ENCODE measurements at places on chromosomes 2 and 18.

DNA sequence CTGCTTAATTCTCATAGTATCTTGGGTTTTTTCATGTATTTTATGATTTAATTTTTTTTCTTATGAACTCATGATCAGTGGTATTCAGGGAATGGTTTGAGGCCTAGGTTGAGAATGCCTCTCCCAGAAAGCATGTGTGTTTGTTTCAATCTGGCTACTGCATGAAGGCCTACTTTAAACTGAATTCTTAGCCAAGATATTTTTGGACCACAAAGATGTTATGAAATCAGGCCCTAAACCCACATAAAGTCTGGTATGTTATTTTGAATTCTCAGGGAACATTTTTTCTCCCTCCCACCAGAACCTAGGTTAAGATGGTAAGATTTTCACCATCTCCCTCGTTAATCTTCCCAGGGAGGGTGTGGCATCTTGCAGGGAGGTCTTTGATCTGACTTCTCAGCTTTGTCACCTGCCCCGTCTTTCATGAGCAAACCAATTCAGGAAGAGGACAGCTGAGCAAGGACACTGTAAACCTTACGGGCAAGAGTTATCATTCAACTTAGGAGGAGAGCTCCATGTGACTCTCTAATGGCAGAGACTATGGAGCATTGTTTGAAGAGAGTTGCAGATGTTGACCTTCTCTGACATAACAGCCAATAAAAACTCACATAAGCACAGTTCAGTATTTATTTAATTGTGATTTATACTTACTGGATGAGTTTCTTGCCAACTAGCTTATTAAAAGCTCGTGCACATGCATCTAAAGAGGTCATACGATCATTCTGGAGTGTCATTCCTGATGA is 21.3 kb upstream of the ACKR3 start:
- peak; percentile 91 for DNase-seq

- DNase-seq, result peak; percentile 38
These were observed 48.1 kb upstream of the CNOT11 start for GRCh38 chr2:101204400-101205115.

DNA sequence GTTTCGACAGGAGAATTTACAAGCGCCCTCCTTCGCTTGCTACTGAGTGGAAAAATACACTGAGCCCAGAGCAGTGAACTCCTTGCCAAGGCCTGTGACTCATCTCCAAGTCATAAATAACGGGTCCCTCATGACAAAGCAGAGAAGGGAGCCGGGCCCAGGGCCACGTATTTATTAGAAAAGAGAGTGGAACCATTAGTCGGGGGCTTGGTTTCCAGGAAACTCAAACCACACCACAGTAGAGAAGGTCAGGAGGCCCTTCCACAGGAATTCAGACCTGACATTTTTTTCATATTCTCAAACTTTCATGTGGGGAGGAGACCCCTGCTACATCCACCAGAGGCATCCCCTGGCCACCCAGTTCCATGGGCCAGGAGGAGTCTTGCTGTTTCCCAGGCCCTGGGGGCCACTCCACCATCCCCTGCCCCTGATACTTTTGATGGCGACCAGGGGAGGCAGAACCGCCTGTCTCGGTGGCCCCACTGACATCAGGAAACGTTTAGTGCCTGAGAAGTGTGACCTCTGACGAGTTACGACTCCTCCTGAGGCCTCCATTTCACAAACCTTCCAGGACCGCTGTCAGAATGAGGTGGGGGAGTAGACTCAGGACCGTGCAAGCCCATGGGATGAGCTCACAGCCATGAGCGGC is 289.7 kb downstream of the DYSF start:
- peak; percentile 98 for DNase-seq

DNA sequence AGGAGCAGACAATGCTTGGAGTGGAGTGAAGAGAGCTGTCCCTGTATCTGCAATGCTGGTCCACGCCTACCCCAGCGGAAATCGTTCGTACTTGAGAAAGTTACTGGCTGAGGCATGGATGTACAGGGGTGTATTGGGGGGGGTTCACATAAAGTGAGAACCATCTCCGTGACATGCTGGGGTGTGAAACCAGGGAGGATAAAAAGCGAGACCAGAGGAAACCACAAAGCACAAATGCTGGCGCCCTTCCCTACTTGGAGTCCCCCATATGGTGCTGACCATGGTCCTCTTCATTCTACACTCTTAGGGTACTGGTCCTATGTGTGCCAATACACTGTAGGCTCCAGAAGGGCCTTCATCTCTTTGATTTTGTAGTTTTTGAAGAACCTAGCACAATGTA is 244.1 kb downstream of the L3MBTL4 start:
- DNase-seq, result no peak

DNA sequence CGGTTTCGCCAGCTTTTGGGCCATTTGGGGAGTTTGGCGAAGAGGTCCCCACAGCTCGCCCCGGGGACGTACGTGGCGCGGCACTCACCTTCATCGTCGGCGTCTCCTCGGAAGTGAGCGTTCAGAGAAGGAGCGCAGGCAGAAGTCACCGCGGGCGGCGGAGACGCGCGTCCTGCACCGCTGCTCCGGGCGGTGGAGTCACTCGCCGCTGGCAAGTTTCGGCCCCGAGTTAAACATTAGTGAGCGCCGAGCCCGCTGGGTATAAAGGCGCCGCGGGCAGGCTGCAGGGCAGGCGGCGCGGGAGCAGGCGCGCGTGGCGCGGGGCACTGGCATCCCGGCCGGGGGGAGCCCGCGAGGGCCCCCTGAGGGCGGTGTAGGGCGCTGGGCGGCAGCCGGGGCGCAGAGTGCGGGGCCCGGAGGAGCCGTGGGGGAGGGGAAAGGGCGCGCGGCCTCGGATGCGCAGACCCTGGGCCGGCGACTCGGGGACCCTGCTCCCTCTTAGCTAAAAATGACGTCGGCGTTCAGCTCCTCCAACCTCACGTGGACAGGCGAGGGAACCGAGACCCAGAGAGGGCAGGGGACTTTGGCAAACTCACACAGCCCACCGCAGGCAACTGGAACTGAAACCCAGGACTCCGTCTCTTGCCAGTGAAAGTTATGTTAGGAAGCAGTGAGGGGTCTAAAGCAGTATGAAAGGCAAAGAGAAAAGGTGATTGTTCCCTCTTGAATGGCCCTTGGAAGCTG is at the start of gene DPP4:
Gene DPP4, minus strand, starts transcription at position 328 of the 744 bp plus-strand sequence. Its CDS starts 234 bp downstream, at position 94.
- no peak for DNase-seq

DNA sequence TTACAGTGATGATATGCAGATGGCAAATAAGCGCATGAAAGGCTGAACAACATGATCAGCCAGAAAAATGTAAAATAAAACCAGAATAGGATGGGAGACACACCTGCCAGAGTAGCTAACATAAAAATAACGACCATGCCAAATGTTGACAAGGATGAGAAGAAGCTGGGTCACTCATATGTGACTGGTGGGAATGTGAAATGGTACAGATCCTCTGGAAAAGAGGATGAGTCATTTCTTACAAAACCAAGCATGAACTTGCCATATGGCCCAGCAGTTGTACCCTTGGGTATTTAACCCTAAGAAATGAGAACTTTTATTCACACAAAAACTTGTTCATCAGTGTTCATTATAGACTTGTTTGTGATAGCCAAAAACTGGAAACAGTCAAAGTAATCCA is 143.8 kb downstream of the SH3BP4 start:
- DNase-seq, result peak; percentile 14

- no peak for DNase-seq
These were observed 9.3 kb downstream of the NOSTRIN start for GRCh38 chr2:168811696-168812095.

DNA sequence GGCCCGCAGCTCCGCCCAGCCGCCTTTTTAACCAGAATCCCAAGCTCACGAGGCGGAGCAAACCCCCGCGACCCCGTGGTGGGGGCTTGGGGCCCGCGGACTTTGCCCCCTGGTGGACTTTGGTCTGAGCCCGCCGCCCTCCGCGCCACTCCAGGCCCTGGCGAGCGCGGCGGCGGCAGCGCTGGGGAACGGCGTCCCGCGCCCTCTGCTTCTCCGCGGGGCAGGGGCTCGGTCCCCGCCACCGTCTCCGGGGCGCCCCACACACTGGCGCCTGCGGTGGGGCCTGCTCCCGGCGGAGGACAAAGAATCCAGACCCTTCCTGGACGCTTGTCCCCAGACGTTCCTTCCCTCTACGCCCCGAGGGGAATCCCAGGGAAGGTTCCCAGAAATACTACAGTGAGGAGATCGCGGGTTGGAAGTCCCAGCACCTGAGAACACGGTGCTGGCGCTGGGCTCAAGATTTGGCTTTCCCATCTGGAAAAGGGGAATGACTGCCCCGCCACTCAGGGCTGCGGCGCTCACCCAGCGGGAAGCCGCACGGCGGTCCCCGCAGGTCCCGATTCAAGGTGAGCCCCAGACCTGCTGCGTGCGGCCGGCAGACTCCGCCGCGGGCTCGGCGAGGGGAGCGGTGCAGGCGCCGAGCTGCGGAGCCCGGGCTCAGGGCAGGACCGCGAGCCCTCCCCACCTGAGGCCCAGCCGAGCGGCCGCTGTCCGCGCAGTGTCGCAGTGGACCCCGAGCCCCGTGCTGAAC is at the start of gene HAAO:
Gene HAAO, minus strand, starts transcription at position 1 of the 751 bp plus-strand sequence. CDS start 47 bp downstream, outside the sequence.
- DNase-seq, result no peak

DNA sequence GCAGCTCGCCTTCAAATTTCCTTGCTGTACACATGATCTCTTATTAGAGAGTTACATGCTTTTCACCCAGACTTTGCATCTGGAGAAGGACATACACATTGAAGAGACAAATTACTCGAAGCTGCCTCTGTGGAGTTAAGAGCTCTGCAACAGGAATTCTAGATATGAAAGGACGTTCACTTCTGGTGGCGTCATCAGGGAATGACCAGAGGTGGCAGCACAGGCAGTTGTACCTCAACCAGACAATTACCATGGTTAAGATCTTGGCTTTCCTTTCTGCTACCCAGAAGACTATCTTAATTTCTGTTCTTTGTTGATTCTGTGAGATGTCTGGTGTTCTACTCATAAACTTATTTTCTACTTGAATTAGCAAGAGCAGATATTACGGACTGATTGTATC is 39.1 kb upstream of the MC4R start:
- DNase-seq, result peak; percentile 7

- DNase-seq, result no peak
These were observed 271.0 kb upstream of the GALNT5 start for GRCh38 chr2:156986339-156986988.

DNA sequence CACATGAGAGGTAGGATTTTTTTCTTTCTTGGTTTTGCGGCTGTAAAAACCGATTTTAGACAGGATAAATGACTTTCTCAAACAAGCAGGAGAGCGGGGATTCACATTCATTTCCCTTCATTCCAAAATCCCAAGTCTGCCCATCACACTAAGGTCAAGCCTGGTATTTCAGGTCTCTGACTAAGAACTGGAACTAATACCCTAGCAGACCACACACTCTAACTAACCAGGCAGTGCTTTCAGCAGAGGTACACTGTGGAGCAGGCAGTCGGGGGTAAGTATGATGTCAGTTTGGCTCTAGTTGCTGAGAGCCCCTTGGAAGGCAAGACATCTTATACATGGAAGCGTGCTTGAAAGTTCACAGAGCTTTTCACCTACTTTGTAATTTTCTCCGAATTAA is 128.1 kb upstream of the LHCGR start:
- peak; percentile 9 for DNase-seq

- DNase-seq, result peak; percentile 94
These were observed 30.1 kb downstream of the MBP start for GRCh38 chr18:77102259-77103040.

- DNase-seq, result no peak
These were observed 52.4 kb downstream of the TNS1 start for GRCh38 chr2:217950401-217950871.

GRCh38 chr2:240255811-240256703 is 115.6 kb upstream of the OTOS start:
- DNase-seq, result no peak

DNA sequence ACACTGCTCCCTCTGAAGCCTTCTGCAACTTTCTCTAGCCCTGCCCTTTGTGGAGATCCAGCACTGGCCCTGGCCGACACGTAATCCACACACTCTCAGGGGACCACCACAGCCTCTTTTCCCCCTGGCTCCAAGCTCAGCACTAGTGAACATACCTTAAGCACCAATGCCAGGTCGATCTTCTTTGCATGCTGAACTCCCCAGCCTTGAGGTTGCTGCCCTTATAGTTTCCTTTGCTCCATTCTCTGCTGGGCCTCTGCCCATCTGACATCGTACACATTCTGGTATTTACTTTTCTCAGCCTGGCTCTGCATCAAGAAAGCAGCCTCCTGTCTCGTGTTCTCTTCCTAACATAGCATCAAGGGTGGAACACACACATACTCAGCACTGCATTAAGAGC is 361.5 kb downstream of the LPIN1 start:
- DNase-seq, result peak; percentile 83

- no peak for DNase-seq
These were observed 8.1 kb upstream of the CCL20 start for GRCh38 chr2:227805578-227805977.

DNA sequence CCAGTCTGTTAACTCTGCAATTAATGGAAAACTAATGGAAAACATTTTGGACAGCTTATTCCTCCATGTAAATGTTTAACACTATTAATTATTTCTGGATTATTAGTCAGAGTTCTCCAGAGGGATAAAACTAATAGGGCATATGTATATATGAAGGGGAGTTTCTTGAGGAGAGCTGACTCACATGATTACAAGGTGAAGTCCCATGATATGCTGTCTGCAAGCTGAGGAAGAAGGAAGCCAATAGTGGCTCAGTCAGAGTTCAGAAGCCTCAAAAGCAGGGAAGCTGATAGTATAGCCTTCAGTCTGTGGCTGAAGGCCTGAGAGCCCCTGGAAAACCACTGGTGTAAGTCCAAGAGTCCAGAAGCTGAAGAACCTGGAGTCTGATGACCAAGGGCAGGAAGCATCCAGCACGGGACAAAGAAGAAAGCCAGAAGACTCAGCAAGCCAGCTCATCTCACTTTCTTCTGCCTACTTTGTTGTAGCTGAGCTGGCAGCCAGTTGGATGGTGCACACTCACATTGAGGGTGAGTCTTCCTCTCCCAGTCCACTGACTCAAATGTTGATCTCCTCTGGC is 136.0 kb downstream of the PTH2R start:
- DNase-seq, result no peak

DNA sequence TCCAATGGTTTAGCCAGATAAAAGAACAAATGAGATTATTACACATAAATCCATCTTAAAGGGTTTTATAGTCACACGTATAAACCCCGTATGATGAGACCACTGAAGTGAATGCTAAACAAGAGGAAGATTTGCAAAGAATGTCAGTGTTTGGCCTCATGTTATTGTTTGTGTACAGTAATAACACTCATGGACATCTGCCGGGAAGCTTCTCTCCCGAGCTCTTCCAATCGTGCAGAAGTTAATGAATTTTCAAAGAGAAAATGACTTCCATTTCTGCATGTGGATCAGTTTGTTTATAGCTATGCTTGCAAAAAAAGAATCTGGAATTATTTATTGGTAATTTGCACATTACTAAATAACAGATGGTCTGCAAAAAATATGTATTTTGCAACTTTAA is 88.5 kb upstream of the APCDD1 start:
- DNase-seq, result no peak

DNA sequence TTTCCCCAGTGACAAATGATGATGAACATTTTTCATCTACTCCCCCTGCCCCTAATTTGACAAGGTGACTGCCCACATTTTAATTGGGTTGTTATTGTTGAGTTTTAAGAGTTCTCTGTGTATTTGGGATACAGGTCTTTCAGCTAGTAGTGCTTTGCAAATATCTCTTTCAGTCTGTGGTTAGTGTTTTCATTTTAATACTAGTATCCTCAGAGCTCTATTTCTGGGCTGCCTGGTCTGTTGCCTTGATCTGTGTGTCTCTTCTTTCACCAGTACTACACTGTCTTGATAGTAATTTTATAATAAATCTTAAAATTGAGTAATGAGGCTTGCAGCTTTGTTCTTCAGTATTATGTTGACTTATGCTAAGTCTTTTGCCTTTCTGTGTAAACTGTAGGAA is 19.7 kb downstream of the EIF5B start:
- no peak for DNase-seq

Measured in choroid plexus epithelial cell (primary cell).